Fibroblast of skin of right quadriceps (primary cell): ENCODE measurements at places on chromosomes 16 and 17.

- DNase-seq: peak; percentile 17
Measured at GRCh38 chr16:65579050-65579449, 457.2 kb upstream of the CDH11 start.

GRCh38 chr17:77555121-77555591, 403.3 kb upstream of the TNRC6C start:
- no peak for DNase-seq

- no peak for DNase-seq
Measured at GRCh38 chr16:85689285-85689949, 663 bp upstream of the GINS2 start.

GRCh38 chr17:66343531-66344078, 41.2 kb downstream of the PRKCA start:
- no peak for DNase-seq

GRCh38 chr16:81210807-81211206, 27.7 kb upstream of the BCO1 start:
- no peak for DNase-seq
